ENCODE measurements at places on chromosomes 16 and 17.

- no peak for DNase-seq
These were observed 88.1 kb downstream of the ADCY9 start for GRCh38 chr16:4028144-4028543.

- DNase-seq: no peak
These were observed 120.7 kb upstream of the GSE1 start for GRCh38 chr16:85492295-85492864.

GRCh38 chr17:62737513-62737912 is 70.6 kb downstream of the MARCHF10 start:
- DNase-seq: peak; percentile 30

DNA sequence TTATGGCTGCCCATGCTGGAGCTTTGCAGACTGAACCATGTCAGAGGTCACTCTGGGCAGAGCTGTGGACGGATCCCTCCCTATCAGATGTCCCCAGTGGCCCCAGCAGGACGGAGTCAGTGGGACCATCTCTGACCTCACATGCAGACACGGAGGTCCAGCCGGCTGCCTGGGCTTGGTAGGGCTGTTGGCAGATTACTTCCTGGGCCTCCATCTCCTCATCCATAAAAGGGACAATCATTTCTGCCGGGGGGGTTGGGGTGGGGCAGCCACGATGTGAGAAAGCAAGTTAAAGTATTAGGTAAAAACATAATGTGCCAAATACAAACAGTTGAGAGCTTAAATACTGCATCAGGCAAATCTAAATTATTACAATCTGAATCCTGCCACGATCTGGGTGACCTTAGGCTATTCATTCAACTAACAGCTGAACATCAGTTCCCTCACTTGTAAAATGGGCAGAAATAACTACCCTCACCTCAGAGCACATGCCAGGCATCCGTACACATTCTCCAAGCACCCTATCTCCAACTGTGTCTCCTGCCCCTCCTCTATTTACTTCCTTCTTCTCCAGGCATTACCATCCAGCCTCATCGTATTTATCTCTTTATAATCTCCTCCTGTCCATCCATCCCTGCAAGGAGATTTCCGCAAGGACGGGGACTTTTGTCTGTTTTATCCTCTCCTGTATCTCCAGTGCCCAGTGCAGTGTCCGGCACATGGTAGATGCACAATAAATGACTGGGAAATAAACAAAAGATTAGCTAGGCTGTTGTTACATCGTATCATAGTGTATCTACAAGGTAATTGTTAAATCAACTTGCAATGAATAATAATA is 192.3 kb upstream of the FOXF1 start:
- DNase-seq: no peak

DNA sequence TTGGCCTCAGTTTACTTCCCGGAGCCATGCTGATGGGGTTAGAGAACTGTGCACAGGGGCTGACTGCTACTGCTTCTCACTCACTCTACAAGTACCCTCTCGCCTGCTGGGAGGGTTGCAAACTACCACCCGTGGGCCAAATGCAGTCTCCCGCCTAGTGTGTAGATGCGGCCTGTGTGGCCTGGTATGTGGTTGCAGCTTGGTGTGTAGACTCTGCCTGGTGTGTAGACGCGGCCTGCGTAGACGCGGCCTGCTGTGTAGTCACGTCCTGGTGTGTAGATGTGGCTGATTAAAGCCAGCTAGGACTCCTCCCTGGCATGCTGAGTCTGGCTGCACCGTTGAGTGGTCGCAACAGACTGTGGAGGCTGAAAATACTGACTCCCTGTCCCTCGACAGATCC is 7.3 kb downstream of the CANT1 start:
- no peak for DNase-seq

- no peak for DNase-seq
These were observed 35.4 kb downstream of the CDRT15 start for GRCh38 chr17:14201021-14201987.

- no peak for DNase-seq
These were observed 1.3 kb downstream of the B3GNT9 start for GRCh38 chr16:67149276-67150046.

- no peak for DNase-seq
These were observed 1540.3 kb downstream of the CDH11 start for GRCh38 chr16:63581570-63581969.

- no peak for DNase-seq
These were observed 101.4 kb downstream of the RMI2 start for GRCh38 chr16:11446566-11447119.

DNA sequence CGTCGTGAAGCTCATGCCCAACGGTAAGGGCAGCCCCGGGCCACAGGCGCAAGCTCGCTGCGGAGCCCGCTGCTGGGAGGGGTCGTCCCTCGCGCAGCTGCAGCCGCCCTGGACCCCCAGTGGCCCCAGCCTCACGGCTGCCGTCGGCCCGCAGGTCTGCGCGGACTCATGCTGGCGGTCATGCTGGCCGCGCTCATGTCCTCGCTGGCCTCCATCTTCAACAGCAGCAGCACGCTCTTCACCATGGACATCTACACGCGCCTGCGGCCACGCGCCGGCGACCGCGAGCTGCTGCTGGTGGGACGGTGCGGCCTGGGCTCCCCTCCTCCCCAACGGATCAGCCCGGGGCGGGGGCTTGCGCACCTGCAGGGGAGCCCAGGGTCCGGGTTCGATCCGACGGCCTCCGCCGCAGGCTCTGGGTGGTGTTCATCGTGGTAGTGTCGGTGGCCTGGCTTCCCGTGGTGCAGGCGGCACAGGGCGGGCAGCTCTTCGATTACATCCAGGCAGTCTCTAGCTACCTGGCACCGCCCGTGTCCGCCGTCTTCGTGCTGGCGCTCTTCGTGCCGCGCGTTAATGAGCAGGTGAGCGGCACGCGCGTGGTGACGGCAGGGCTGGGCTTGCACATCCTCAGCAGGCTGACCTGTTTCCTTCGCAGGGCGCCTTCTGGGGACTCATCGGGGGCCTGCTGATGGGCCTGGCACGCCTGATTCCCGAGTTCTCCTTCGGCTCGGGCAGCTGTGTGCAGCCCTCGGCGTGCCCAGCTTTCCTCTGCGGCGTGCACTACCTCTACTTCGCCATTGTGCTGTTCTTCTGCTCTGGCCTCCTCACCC is 5.8 kb downstream of the SLC5A2 start:
- no peak for DNase-seq

DNA sequence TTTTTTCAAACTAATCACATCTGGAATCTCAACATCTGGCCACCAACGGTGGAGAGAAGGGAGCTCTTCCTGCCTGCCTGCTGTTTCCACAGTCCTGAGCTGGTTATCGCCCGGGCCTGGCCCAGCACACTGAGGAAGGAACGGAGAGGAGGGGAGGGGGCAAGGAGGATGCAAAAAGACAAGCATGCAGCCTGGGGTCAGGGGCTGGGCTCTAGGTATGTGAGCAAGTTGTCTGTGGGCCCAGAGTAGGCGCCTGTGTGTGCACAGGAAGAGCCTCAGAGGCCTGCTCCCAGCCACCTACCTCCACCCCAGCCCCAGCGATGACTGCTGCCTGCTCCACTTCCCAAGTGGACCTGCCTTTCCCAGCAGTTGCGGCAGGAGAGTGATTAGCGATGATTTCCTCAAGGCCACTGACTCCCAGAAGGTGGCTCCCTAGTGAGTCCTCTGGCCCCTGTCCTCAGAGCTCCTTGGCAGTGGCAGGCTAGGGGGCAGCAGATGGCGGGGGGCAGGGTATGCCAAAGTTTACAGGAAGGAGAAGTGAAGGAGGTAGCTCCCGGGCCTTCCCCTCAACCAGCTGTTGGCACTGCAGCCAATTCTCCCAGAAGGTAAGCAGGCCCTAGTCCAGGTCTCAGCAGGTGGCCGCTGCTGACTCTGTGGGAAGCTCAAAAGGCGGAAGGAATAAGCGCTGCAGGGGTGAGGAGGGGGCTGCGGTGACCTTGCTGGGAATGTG is 27.0 kb upstream of the RASD1 start:
- DNase-seq: no peak

DNA sequence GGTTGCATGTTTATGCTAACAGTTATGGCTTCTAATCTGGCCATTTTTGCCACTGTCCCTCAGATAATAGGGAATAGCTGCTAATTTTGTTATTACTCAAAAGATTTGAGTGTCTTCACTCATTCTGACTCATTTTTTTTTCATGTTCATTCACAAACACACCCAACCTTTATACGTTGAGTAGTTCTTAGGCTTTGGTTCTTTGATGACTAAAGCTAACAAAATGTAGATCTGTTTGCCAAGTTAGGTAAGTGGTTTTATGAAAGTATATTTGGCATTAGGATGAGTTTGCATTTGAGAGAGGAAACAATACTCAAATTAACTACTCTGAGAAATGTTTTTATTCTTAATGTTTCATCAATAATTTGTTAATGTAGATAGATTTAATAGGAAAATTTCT is 3.6 kb downstream of the MAP2K4 start:
- DNase-seq: no peak

DNA sequence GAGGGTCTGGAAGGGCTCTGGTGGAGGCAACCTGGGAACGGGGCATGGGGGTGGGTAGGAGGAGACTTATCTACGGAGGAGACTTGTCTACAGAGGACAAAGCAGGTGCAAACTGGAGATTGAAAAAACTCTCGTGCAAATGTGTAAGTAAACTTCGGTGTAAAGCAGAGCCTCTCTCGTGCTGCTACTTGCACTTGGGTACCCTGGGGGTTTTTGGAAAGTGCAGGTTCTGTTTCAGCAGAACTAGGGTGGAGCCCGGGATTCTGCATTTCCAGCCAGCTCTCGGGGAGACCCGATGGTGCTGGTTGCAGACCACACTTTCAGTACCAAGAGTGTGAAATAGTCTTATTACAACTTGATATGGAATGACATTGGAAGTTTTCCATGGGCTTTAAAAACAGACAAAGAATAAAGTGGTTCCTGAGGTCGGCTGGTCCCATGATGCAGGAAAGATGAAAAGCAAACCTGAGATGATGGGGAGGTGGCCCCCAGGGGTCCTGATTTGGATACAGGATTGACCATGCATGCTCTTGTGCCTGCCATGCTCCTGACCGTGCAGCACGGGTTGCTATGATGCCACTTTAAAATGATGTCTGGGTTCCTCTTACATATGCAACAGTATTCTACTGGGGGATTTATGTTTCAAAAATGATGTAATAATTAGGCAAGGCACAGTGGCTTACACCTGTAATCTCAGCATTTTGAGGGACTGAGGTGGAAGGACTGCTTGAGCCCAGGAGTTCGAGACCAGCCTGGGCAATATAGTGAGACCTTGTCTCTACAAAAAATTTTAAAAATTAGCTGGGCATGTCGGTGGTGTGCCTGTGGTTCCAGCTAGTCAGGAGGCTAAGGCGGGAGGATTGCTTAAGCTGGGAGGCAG is 69.3 kb downstream of the IRF8 start:
- no peak for DNase-seq

- DNase-seq: no peak
These were observed 495 bp downstream of the PARN start for GRCh38 chr16:14629612-14629918.

DNA sequence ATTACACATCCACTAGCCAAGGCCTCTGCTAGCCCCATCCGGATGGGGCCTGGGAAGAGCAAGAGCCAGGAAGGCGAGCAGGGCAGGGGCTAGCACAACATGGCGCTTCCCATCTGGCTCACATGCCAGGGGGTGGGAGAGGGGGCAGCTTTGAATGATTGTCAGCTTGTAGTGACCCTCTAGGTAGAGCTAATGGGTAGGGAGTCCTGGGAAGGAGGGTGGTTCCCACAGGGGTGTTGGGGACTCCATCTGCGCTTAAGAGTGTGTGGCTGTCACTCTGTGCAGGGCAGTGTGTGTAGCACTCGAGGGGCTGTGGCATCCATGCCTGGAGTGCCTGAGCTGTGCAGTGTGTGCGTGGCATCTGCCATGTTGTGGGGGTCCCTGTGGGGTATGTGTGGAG is 24.5 kb downstream of the ARHGAP23 start:
- no peak for DNase-seq

DNA sequence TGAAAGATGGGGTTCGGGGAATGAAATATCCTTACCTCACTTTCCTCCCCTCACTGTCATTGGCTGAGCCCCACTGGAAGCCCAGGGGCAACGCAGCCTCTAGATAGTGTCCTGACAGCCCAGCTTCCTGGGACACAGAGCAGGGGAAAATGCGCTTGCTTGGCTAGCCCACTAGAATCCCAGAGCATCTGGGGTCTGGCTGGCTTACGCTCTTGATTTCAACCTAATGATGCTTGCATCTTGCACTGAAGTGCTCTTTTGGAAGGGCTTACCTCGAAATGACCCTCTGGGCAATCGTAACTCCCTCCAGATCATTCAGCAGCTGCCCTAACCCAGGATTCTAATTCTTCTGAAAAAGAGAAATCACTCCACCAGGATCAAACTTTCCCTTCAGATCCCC is 147.6 kb downstream of the SOX9 start:
- no peak for DNase-seq

DNA sequence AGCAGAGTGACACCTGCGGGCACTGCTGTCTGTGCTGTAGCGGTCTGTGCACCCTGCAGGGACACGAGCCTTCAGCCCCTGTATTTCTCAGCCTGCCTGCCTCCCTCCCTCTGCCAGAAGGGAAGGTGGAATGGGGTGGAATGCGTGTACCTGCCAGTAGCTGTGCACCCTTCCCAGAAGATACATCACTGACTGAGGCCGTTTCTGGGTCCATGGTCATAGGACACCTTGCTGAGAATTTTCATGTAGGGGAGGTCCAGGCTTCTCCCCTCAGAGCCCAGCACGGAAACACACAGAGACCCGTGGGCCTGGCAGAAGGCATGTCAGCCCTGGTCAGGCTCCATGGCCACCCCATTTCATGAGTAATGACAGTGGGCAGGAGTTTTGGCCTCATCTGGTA is 16.5 kb downstream of the DBNDD1 start:
- DNase-seq: no peak

DNA sequence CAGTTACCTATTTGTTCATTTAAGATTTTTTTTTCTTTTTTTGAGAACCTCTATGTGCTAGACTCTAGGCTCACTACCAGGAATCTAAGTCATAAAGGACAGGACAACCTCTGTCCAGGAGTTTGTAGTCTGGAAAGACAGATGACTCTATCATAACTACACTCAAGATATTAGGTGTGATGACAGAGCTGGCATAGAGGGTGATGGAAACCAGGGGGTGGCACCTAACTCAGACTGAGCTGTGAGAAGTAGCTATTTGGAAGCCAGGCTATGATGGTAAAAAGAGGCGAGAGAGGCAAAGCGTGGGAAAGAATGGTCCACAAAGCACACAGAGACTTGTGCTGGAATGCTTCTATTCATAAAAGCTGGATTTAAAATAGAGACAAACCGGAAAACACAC is 372.3 kb downstream of the SEC14L1 start:
- no peak for DNase-seq

DNA sequence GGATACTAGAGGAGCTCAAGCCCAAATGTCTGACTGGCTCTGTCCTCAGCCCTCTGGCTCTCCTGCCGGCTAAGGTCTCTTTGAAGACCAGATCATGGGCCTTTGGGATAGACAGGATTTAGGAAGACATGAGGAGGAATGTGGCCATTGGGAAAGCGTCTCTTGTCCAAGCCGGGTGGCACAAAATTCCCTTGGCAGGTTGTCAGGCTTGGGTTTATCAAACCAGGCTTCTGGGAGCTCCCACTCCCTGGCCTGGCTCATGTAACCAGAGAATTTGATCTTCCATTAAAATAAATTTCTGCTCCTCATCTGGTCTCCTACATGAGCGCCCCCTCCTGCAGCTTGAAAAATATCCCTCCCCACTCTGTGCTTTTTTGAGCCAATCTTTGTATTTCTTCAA is 71.1 kb downstream of the IRX3 start:
- no peak for DNase-seq

Data from GM12864 (cell line).